ENCODE measurements at places on chromosomes 2 and 18. TPM values are rescaled to one million over a fixed set of nuclear protein-coding genes. Genes with fewer than 3 reads are reported as not detected.
A peak's percentile ranks its signal among the peaks of the same experiment; 100 is the strongest.

- H3K27me3 ChIP-seq = peaks cover 5% of the 10 kb centered on the region
- peaks cover 3% of the 10 kb centered on the region for H3K4me1 ChIP-seq
- DNase-seq = no peak
- no peak overlapping the region for H3K27ac ChIP-seq
Measured at GRCh38 chr2:191635333-191636234, 42.4 kb upstream of the NABP1 start.

GRCh38 chr2:65374999-65375398 is 57.4 kb downstream of the SPRED2 start:
- no peaks in the 10 kb centered on the region for H3K27me3 ChIP-seq
- DNase-seq = no peak
- peaks cover 80% of the 10 kb centered on the region for H3K4me1 ChIP-seq
- no peak overlapping the region for H3K27ac ChIP-seq

- H3K36me3 ChIP-seq = peaks cover 40% of the 10 kb centered on the region
- H3K4me3 ChIP-seq = no peak overlapping the region
- DNase-seq = peak; percentile 55
- H3K27me3 ChIP-seq = no peaks in the 10 kb centered on the region
- peaks cover 60% of the 10 kb centered on the region for H3K4me1 ChIP-seq
- H3K27ac ChIP-seq = peak overlapping the region; percentile 25
Measured at GRCh38 chr2:3450385-3451010, 68.8 kb downstream of the ADI1 start.

DNA sequence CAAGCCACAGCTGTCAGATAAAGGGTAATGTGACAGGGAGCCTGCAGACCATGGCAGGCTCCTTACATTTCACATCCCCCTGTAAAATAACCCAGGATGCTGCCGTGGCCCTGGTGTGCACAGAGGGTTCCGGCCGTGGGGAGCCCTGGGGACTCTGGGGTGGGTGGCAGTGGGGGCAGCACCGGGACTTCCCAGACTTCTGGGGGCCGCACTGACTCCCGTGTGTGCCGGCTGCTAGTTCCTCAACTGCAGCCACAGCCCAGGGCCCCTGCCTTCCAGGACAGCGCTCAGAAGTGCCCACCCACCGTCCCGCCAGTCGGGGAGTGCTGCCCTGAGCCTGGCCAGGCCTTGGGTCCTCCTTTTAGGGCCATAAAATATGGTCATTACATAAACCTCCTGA is 56.5 kb downstream of the CIB4 start:
- no peak overlapping the region for H3K4me3 ChIP-seq
- no peak for DNase-seq
- H3K27me3 ChIP-seq = peaks cover 92% of the 10 kb centered on the region
- H3K4me1 ChIP-seq = no peaks in the 10 kb centered on the region
- H3K27ac ChIP-seq = no peak overlapping the region
- no peaks in the 10 kb centered on the region for H3K36me3 ChIP-seq

DNA sequence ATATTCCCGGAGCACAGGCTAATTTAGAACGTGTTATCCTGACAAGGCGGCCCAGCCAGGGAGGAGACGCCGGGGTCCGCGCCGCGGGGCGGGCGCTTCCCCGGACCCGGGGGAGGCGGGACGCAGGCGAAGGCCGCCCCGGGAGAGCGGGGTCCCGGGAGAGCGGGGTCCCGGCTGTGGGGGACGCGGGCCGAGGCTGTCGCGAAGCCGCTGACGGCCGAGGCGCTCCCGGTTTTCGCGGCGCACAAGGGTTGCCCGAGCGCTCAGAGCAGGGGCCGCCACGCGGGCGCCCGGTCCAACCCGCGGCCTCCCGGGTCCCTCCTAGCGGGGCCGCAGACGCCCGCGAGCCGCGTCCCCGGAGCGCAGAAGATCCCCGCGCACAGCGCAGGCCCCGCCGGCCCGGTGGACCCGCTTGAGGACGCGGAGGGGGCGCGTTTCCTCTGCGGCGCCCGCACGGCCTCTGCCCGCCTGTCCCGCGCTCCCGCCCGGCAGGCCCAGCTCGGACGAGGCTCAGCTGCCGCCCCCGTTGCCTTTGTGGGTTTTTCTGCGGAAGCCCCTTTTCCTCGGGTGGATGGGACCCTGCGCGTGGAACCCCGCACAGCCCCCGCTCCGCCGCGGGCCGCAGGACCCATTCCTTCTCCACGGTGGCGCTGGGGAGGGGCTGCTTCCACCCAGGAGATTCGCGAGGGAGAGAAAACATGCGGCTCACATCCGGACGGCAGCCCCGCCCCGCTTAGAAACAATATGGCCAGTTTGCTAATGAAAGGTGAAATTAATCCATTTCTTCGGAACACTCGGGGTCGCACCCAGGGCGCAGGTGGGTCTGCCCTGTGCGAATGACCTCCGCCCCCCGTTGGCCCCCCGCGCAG is 9.6 kb upstream of the KCNG2 start:
- peaks cover 98% of the 10 kb centered on the region for H3K27me3 ChIP-seq
- no peak overlapping the region for H3K27ac ChIP-seq
- DNase-seq = no peak
- H3K4me1 ChIP-seq = peaks cover 13% of the 10 kb centered on the region
- no peaks in the 10 kb centered on the region for H3K36me3 ChIP-seq

DNA sequence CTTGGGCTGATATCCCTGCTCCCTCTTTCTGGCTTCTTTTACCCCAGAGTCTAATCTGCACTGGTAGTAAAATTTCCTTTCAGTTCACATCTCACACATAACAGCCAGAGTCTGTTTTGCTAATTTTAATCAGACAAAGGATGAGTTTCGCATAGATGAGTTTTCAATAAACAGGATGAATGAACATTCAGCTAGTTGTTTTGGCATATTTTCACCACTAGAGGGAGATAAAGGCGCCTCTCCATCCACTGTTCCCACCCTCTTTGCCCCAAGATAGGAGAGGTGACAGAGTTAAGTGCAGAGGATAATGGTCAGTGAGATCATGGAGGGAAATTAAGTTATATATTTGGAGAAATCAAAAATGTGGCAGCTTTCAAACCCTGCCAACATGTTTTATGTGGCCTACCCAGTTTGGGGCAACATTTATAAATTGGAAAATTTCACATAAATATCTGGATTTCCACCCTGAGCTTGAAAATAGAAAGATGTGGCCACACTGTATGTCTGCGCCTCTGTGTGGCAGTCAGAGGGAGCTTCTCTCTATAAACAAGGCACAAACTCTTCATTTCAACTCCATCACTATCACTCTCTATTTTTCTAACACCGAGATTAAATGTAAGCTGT is 48.5 kb upstream of the DTNA start:
- H3K4me1 ChIP-seq = peaks cover 65% of the 10 kb centered on the region
- no peaks in the 10 kb centered on the region for H3K27me3 ChIP-seq
- no peak for DNase-seq

DNA sequence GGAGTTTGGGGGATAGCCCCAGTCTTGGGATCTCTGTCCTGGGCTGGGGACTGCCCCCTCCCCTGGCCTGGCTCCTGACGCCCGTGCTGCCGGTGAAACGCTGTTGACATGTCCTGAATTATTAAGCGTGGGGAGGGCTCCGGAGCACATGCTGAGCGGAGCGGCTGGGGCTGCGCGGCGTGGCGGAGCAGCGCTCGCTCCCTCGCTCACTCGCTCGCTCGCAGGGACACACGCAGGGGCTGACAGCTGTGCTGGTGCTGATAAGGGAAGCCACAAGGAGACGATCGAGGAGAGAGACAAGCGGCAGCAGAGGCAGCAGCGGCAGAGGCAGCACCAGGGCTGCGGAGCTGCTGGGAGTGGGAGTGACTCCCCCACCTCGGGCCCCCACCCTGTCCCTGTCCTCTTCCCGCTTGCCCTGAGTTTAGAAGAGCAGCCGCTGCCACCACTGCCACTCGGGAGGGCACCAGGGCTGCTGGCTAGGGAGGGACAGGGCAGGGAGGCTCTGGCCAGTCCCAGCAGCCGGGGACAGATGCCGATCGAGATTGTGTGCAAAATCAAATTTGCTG is at the start of gene ASIC4:
Gene ASIC4 (plus strand): TSS at position 287 of the 566 bp plus-strand sequence. CDS start 243 bp downstream, at position 530.
- H3K36me3 ChIP-seq = no peaks in the 10 kb centered on the region
- H3K4me3 ChIP-seq = peak within 1 kb of the TSS; percentile 43
- no peak for DNase-seq
- H3K27ac ChIP-seq = no peak within 1 kb of the TSS

DNA sequence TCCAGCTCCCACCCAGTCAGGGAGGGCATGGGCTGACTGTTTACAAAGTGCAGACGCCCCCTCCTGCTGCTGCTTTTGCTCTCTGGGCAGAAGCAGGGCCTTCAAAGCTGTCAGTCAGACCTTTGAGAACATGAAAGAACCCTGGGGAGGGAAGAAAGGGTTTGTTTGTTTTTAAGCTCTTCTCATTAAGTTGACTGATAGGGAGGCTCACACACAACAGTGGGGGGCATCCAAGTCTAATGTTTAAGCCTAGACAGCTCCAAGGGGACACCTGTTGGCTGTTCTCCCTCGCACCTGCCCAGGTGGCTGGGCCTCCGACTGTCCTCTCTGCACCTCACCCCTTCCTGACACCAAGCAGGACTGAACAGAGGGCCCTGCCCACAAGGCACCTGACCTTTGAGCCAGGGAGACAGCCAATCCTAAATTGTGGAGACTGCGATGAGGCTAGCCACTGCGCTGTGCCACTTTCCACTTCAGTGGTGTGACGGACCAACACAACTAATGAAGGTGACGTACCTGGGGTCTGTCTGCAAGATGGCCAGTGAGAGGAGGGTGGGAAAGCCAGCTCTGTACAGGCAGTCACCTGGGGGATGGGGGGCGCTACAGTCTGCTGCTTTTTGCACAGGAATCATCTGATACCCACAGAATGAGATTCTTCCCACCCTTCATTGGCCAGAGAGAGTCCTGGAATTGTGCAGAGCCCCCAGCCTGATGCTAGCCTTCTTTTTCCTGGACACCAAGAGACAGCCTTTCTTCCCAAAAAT is 16.3 kb downstream of the ST6GAL2 start:
- H3K27me3 ChIP-seq = no peaks in the 10 kb centered on the region
- no peaks in the 10 kb centered on the region for H3K36me3 ChIP-seq
- H3K4me1 ChIP-seq = no peaks in the 10 kb centered on the region
- no peak for DNase-seq

- peaks cover 9% of the 10 kb centered on the region for H3K4me1 ChIP-seq
- H3K4me3 ChIP-seq = no peak overlapping the region
- no peaks in the 10 kb centered on the region for H3K36me3 ChIP-seq
- no peak for DNase-seq
- no peak overlapping the region for H3K27ac ChIP-seq
- H3K27me3 ChIP-seq = no peaks in the 10 kb centered on the region
Measured at GRCh38 chr18:48297139-48297538, 112.0 kb downstream of the ZBTB7C start.

DNA sequence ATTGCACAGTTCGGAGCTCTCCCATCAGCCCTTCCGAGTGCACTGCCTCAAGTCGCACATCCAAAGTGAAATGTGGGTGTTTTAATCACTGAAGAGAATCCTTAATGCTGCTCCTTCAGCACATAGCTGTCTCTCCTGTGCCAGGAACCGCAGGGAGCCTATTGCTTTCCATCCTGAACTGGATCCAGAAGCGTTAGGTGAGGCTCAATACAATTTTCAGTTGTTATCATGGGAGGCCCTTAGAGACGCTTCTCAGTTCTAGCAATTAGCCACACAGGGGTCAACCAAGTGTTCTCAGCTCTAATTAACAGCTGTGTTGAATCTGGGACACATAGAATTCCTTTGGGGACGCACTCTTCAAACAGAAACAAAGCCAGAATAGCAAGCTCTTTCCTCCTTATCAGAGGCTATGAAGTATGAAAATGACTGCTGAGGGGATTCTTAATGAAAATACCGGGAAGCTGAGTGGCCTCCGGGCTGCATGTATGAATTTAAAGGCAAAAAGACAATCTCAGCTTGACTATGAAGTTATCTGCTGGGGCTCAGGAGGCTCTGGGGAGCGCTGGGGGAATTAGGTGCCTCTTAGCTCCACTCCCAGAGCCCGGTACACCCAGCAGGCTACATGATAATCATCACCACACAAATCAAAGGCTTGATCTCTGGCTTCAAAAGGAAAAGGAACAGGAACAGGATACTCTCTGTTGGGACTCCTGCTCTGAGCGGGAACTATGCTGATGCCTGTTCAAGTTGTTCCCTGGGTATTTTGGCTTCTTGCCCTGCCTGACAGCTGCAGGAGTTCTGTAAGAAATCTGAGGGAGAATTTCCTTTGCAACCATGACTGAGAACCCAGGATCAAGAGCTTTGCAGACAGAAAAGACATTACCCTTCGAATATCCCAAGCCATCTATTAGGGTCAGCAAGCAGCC is 55.4 kb upstream of the NCOA1 start:
- peaks cover 50% of the 10 kb centered on the region for H3K4me1 ChIP-seq
- H3K27me3 ChIP-seq = no peaks in the 10 kb centered on the region
- peak overlapping the region; percentile 20 for H3K4me3 ChIP-seq
- DNase-seq = peak; percentile 78
- peak overlapping the region; percentile 83 for H3K27ac ChIP-seq

DNA sequence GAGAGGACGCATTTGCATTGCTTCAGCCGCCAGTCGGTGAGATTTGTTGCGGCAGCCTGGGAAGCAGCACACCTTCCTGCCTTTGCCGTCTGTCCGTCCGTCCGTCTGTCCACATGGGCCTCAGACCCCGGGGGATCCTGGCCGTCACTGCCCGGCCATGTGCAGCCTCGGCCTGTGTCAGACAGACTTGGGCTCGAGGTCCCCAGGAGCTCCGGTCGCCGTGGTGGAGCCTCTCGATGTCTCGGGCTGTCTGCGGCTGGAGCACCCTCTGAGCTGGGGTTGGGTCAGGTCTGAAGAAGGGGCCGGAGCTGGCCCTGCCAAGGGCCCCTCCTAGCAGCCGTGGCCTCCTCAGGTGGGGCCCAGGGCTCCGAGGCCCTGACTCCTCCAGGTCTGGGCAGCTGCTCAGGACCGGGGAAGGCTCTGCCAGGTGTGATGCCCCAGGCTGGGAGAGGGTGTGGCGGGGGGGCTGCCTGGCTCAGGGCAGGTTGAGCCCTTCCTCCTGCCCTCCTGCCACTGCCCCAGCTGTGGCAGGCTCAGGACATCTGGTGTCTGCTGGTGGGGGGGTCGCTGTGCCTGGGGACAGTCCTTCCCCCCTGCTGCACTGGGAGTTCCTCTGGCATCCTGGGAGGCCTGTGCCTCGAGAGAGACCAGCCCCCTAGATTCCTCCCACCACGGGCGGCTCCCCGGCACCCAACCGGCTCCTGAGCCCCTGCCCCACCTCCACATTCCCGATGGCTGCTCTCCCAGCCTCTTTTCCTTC is 11.8 kb downstream of the NEU4 start:
- H3K27me3 ChIP-seq = peaks cover 8% of the 10 kb centered on the region
- H3K4me3 ChIP-seq = peak overlapping the region; percentile 32

- no peak for DNase-seq
- H3K27ac ChIP-seq = no peak overlapping the region
- no peaks in the 10 kb centered on the region for H3K4me1 ChIP-seq
- H3K36me3 ChIP-seq = no peaks in the 10 kb centered on the region
- no peak overlapping the region for H3K4me3 ChIP-seq
- peaks cover 19% of the 10 kb centered on the region for H3K27me3 ChIP-seq
Measured at GRCh38 chr2:235116885-235117492, 165.2 kb downstream of the SH3BP4 start.

- H3K27ac ChIP-seq = no peak overlapping the region
- no peaks in the 10 kb centered on the region for H3K4me1 ChIP-seq
- no peaks in the 10 kb centered on the region for H3K27me3 ChIP-seq
- H3K36me3 ChIP-seq = no peaks in the 10 kb centered on the region
- DNase-seq = no peak
- H3K4me3 ChIP-seq = no peak overlapping the region
Measured at GRCh38 chr2:6392966-6393365, 472.7 kb downstream of the CMPK2 start.

Gene SLC14A1
- 22.1 TPM for total RNA-seq

Gene GAREM1
- 8.6 TPM for total RNA-seq

Gene ANKRD36
- 4.3 TPM for total RNA-seq

Gene SIX3
- total RNA-seq = not detected

Gene MAPK4
- total RNA-seq = 21.7 TPM

Gene DPYSL5
- not detected for total RNA-seq
